ENCODE measurements at places on chromosomes 7 and 10.

DNA sequence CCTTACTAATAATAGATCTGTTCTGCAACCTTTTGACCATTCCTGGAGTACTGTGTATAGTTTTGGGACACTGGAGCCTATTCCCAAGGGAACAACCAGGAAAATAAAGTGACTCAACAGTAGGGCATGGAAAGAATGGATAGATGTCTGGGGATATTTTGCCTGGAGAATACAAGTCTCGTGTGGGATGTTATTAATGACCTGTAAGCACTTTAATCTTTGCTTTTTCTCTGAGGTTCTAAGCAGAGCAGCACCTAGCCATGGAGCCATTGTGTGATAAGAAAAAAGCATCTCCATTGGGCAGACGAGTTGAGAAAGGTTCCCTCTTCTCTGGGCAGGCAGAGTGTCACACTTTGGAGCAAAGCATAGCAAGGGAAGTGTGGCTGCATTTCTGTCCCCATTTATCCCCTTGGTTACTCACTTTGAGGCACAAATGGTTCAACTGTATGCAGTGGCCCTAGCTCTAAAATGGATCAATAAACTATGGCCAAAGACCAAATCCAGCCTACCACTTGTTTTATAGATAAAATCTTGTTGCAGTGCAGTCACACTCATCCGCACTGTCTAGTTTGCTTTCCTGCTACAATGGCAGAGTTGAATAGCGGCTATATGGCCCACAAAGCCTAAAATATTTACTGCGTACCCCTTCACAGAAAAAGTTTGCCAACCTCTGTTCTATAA is 21.0 kb upstream of the CCDC71L start:
- DNase-seq, result no peak

GRCh38 chr10:112775381-112775780 is 174.7 kb upstream of the TCF7L2 start:
- no peak for DNase-seq

DNA sequence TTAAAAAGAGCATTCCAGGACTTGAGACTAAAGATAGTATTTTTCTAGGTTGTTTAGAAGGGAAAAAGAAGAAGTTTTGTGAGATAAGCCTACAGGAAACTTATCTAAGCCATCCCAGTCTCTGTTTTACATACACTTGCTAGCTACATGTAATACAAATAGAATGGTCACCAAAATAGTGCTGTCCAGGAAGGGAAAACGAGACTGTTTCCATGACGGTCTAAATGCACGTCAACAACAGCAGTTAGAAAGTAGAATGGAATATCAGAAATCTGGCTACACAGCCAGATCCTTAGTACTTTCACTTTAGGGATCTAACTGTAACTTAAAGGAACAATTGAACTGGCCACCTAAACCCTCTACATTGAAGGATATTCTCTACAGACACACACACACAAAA is 117.6 kb downstream of the TSPAN12 start:
- no peak for DNase-seq

DNA sequence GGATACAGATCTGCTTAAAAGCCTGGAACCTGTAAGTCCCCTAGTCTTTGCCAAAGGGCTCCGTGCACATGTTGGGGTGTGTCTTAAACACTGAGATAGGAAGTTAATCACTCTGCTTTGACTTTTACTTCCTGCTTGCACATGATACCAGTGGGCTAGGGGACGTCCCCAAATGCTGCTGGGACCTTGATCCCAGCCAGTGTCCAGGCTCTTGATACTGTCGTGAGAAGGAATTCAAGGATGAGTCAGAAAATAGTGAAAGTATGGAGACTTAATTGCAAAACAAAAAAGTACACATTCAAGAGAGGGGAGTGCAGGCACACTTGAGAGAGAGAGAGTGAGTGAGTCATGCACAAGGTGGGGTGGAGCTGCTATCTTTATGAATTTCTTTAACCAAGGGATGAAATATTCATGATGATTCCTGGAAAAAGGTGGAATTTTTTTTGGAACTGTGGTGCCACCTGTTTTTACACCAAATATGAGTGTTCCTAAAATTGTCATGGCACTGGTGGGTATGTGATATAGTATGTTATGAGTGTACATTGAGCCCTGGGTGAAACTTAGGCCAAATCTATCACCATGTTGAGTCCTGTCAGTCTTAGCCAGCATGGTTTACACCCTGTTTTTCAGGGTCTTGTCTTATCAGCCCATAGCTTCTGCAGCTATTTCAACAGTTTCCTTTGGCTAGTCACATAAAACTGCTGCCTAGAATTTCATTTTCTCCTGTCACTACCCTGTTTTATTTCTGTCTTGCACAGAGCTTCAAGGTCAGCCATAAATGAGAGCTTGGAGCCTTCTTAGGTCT is 88.3 kb upstream of the CYP26C1 start:
- DNase-seq, result no peak

DNA sequence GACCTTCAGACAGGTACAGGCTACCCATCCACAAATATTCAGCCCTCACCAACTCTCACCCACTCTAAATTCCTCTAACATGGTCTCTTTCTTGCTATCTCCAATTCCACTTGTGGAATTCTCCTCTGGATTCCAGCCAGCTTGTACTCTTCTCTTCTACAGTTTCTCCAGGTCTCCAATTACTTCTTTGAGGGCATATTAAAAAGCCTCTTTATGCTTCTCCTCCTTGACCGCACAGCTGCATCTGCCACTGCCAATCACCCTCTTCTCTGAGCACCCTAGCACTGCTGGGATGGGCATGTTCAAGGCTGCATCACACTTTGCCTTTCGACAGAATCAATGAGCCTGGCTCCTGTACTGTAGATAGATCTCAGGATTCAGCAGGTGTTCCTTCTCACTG is 101.5 kb upstream of the ANKRD1 start:
- DNase-seq, result no peak

DNA sequence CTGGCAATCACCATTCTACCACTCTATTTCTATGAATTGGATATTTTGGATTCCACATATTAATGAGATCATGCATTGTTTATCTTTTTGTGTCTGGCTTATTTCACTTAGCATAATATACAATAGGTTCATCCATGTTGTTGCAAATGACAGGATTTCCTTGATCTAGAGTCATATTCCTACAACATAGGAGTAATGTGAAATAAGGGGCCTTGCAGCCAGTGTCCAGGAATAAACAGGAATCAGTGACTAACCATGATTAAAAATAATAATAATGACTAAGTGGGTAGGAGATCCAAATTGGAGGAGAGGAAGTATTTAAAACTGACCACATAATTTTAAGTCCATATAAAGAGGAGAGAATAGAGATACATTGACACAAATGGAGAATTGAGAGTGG is 49.9 kb downstream of the SCIN start:
- no peak for DNase-seq

Measured in stimulated activated CD8-positive, alpha-beta memory T cell treated with anti-CD3 and anti-CD28 coated beads, Interleukin-15, amount 100 ng/mL, for 1 hour (primary cell).